ENCODE measurements at places on chromosomes 7 and 10.

DNA sequence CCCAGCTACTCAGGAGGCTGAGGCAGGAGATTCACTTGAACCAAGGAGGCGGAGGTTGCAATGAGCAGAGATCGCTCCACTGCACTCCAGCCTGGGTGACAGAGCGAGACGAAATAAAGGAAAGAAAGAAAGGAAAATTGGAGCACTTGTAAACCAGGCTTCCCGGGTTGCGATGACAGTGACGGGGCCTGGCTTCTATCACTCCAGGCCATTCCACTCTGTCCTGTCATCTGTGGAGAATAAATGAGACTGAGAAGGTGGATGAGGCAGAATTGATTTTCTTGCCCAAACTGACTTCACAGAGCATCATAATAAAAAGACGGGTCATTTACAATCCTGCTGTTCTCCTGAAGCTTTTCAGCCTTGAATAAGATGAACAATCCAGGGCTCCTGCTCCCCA lies 12.1 kb upstream of the KPNA7 start:
- DNase-seq = no peak

DNA sequence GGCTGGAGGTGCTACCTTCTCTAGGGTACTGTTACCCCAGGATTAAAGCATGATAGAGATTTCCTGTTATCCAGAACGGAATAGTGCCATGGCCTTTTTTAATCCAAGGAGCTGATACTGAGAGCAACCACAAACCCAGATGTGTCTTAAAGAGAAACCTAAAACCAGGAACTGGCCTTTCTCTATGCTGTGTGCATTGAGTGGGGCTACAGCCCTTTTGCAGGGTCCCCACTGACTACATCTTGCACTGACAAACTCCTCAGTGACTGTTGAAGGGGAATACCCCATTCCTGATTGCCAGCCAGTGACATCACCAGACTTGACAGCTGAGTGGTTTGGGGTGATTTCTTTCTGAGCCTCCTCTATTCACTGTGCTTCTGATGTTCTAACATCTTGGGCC lies 81.9 kb upstream of the CAPZA2 start:
- DNase-seq = no peak

- DNase-seq = no peak
Measured at GRCh38 chr10:75646218-75646915, 214.9 kb downstream of the LRMDA start.

GRCh38 chr7:2688409-2689342 lies 674 bp downstream of the AMZ1 start:
- no peak for DNase-seq

DNA sequence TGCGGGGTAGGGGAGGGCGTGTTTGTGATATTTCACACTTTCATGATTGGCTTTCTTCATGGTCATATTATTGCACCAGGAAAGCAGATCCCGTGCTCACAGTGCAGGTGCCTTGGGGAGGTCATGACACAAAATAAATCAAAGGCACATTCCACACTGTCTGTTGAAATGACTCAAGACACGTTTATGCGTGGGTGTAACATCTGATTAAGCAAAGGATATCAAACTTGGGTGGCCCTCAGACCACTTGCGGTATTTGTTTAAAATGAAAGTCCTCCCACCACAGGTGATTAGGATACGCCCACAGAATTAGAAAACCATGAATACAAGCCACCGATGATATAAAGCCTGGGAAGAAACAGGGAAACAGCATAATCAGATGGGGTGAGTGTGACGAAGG lies 51.1 kb downstream of the SVIL start:
- DNase-seq = no peak

DNA sequence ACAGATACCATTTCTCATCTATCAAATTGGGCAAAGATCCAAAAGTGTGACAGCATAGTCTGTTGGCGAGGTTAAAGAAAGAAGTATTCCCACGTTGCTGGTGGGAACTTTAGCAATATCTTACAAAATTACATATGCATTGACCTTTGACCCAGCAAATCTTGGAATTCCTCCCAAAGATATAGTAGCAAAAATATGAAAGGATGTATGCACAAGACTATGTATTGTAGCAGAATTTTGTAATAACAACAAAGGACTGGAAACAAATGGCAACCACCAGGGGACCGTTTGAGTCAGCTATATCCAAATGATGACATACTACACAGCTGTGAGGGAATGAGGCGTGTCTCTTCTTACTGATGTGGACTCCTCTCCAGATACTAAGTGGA lies 50.2 kb downstream of the KCNH2 start:
- DNase-seq = no peak

- no peak for DNase-seq
Measured at GRCh38 chr10:133458710-133459453, 5.1 kb downstream of the SCART1 start.

All from stimulated activated CD4-positive, alpha-beta T cell treated with anti-CD3 and anti-CD28 coated beads, Interleukin-4, amount 100 ng/mL, for 1 hour (primary cell).